ENCODE measurements at places on chromosomes 12 and 14.

DNA sequence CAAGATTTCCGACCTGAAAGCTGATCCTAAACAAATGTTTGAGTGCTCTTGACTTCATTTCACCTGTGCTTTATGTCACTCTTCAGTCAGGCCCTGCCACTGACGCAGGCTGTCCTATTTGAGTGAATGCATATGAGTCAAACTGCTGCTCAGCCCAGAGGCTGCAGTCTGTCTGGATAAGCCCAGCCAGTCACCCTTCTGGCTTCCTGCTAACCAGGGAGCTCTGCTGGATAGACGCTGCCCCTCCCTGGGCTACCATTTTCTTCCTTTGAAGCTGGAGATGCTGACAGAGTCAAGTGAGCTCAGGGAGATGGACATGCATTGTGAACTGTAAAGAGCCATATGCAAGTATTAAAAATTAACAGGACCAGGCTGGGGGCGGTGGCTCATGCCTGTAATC is 5.1 kb upstream of the TUNAR start:
- no peak for DNase-seq

- DNase-seq: no peak
Observed at GRCh38 chr14:102530828-102531478, 21.4 kb upstream of the ANKRD9 start.

DNA sequence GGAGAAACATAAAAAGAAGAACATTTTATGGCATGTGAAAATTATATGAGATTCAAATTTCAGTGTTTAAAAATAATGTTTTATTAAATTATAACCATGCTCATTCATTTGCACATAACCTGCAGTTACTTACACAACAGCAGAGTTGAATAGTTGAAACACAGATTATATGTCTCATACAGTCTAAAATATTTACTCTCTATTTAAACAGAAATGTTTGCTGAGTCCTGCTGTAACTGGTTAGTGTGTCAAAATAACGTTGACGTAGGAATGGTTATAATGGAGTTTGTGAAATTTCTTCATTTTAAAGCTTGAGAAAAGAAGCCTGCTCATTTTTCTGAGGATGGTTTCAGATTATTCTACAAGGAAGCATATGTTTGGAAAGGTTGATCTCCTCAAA is 196.5 kb upstream of the GARIN2 start:
- no peak for DNase-seq

DNA sequence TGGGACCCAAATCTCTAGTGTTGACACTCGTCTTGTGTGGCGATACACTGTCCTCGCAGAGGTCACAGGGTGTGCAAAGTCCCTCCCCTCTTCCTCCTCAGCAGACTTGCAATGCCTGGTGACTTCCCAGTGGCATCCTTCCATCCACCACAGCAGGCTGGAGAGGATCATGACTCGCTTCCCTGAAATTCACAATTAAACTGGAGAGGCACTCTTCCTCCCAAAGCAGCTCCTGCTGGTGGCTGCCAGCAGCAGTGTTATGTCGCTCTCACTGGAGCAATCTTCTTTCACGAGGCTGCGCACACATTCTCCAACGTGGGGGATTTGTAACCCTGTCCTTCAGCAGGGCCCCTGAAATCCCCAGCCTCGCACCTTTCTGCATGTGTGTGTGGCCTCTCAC is 145.2 kb upstream of the TMCC3 start:
- no peak for DNase-seq

- DNase-seq: no peak
Observed at GRCh38 chr14:79915406-79915805, 295.9 kb downstream of the DIO2 start.

GRCh38 chr14:104443391-104444158 is 136.0 kb upstream of the C14orf180 start:
- no peak for DNase-seq

DNA sequence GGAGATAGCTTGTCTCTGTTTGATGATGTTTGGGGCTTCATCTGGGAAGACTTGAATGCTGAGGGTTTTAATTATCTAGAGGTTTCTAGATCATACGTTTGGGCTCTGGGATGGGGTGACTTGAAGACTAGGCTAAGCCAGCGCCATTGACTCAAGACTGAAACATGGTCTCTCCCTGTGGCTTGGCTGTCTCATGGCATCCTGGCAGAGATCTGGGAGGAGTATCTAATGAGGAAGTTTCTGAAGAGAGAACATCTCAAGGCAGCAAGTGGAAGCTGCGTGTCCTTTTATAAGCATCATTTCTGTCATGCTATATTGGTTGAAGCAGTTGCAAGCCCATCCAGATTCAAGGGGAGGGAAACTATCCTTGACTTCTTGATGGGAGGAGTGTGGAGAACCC is 104.8 kb downstream of the UNC79 start:
- no peak for DNase-seq

DNA sequence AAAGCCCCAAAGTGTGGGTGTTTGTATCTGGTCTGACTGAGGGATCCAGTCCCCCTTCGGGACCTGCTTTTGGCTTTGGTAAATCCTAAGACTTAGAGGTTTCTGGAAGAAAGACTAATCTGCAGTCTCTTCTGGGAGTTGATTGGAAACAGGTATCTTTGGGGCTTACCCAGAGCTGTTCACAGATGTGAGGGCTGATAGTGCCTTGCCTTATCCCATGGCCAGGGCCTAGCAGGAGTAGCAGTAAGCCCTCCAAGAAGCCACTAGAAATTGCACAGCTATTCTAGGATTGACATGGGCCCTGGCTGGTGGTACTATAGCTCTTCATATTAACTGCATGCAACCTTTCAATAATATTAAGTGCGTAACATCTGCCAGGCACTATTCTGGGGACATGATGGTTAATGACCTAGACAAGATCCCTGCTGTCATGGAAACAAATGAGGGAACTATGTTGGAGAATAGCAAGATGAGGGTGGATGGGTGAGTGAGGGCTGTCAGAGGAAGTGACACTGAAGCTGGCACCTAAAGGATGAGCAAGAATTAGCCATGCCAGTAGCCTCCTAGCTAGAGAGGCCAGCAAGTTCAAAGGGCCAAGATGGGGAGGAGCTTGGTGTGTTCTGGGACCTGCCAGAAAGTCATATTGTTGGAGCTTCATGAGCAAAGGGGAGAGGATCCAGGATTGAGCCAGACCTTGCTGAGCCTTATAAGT is 71.7 kb downstream of the CRADD start:
- DNase-seq: no peak

DNA sequence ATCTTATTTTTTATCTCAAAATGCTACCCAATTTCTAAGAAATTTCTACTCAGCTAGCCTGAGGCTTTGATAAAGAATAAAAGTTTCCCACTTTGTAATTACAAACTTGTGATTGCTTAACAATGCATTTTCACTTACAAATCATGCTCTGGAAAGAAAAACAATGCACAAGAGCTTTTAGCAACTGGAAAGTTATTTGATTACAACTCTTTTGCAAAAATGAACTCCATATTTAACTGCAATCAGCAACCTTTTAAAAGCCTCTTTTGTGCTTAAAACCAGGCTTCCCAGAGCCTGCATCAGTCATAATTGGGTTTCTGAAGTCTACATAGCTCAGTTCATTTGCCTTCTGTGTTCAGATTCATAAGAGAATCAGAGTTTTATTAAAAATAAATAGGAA is 395.2 kb downstream of the PAWR start:
- no peak for DNase-seq

DNA sequence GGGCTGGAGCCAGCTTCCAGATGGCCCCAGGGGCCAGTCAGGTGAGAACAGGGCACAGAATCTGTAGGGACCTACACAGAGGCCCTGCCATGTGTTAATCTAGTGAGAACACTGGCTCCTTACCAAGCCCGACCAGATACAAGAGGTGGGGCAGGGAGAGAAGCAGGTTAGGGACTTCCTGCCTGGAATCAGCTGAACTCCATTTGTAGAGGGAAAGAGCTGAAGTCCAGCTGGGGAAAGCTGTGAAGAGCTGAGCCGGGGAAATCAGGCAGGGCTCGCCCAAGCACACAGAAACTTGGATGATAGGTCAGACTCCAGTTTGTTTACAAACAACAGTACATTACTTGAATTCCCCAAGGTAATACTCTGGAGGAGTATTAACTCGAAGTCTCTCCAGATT is 46.7 kb downstream of the PTGER2 start:
- DNase-seq: no peak

GRCh38 chr12:69345742-69346141 is 2.4 kb upstream of the LYZ start:
- DNase-seq: no peak

DNA sequence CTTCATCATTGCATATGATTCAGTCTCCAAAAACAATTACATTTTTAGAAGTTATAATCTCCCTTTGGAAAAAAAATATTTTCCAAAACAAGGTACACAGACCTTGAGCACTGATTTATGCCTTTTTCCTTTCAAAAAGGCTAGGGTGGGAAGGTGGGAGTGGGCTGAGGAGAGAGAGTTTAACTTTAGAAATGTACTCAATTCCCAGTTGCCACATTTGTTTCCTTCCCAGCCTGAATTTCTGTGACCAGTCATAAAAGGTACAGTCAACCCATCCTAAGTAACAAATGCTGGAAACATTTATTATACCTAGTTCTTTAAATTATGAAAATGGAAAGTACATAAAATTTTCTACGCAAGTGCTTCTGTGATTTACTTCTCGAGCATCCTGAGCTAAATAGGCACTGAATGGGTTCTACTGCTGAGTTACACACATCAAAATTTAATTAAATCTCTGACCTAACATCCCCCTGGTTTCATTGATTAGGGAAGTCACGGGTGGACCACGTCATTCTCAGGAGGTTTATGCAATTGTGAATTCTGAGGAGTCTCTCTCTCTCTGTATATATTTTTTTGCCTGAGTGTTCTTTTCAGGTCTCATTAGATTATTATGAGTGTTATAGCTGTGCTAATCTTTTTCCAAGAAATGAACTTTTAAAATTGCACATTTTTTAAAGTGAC is 371.8 kb downstream of the BTG1 start:
- DNase-seq: no peak

- DNase-seq: no peak
Observed at GRCh38 chr12:115051378-115051777, 367.4 kb upstream of the TBX3 start.
